HuH-7.5 (cell line): ENCODE measurements at places on chromosomes 11 and 22.

- no peak for DNase-seq
Measured at GRCh38 chr11:69928121-69928520, 108.9 kb upstream of the FGF3 start.

DNA sequence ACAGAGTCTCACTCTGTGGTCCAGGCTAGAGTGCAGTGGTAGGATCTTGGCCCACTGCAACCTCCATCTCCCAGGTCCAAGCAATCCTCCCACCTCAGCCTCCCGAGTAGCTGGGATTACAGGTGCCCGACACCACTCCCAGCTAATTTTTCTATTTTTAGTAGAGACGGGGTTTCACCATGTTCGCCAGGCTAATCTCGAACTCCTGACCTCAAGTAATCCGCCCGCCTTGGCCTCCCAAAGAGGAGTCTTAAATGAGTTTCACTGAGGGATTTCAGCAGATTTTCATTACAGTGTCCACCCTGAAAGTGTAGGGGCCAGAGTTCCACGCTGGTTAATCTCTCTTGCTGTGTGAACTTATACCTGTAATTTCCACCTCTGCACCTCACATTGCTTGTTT lies 412 bp upstream of the RPS3 start:
- DNase-seq = no peak

DNA sequence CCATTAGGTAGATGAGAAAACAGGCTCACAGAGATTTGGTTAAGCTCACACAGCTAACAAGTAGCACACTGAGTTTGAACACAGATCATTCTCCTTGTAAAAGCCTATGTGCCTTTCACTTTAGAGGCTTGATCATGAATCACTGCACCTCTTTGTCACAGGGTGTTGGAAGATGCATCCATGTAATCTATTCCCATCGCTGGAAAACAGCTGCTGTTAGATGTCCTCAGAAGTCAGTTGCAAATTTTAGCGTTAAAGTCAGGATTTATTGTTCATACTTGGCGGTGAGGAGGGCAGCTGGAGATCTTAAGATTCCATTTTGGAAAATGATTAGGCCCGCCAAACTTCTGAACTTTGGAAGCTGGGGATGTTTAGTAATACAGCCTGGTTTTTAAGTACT lies 2.6 kb downstream of the CNTF start:
- no peak for DNase-seq

- no peak for DNase-seq
Measured at GRCh38 chr11:75625991-75626888, 42.6 kb downstream of the MAP6 start.

- no peak for DNase-seq
Measured at GRCh38 chr11:70819022-70819421, 420.7 kb downstream of the CTTN start.

DNA sequence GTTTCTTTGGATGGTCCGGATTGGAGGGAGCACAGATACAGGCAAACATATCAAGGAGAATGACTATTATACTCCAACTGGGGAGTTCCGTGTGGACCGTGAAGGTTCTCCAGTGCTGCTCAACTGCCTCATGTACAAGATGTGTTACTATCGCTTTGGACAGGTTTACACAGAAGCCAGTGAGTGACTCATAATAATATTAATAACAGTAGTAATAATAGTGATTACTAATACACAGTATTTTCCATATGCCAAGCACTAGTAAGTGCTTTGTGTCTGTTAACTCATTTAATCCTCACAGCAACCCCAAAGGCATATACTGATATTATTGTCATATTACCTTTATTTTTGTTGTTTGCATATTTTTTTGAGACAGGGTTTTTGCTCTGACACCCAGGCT lies 6.6 kb upstream of the CHEK1 start:
- no peak for DNase-seq

GRCh38 chr22:40107244-40107643 lies 70.5 kb upstream of the TNRC6B start:
- DNase-seq = no peak

- no peak for DNase-seq
Measured at GRCh38 chr22:22788460-22789037, 99.1 kb upstream of the IGLL5 start.

DNA sequence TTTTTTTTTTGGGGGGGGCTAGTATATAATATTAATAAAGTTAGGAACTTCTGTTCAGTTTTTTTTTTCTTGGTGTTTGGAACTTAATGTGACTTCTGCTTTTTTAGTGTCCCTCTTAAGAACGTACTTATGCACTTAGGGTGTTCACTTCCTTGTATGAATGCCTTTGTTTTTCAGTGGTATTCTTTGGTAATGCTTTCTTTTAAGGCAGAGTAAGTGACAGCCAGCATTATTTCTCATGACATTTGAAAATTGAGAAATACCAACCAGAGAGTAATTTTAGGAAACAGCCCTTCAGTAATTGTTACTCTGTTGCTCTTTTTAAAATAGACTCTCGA lies 2.4 kb downstream of the GRK3 start:
- no peak for DNase-seq

DNA sequence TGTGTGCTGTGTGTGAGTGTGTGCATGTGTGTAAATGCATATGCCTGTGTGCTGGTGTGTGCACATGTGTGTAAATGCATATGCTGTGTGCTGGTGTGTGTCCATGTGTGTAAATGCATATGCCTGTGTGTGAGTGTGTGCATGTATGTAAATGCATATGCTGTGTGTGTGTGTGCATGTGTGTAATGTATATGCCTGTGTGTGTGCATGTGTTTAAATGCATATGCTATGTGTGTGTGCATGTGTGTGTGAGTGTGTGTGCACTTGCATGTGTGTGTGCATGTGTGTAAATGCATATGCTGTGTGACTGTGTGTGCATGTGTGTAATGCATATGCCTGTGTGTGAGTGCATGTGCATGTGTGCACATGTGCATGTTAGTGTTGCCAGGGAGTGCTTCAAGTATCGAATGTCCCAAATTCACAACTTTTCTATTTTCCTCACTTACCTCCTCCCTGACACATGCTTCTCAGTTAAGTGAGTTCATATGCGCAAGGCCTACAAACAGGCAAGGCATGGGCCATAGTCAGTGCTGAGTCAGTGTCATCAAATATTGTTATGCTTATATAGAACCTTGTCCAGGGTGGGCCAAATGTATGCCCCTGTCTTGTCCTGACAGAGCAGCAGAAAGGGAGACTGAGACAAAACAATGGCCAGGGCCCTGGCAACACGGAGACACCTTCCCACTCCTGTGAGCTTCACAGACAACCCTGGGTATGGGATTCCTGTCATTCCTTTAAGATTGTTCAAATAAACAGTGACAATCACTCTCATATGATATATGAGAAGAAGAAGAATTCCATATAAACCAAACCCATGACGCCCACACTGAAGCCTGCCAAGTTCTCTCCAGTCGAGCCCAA lies 38.6 kb downstream of the GGTLC2 start:
- DNase-seq = no peak

GRCh38 chr11:83355391-83355790 lies 69.2 kb upstream of the CCDC90B start:
- DNase-seq = no peak

DNA sequence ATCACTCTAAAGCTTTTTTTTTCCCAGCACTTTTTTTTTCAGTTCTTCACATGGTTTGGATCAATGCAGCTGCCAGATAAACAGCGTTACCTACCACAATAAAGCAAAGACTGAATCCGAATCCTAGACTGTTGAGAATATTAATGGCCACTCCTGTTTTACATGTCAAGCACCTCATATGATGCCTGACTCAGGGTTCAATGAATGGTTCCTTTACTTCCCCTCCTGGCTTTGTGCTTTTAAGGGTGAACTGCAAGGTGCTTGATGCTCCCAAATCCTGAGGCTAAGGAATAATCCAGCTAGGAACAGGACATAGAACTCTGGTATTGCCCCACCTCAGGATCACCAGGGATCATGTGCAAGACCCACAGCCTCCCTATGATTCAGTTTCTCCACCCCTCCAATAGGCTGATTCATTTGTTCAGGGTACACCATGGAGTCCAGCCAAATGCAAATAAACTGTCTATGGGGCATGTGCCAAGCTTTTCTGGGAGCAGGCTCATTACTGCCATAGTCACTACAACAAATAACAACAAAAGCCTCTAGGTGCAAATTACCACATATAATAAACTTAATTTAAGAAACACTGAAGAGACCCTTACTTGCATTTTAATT lies 104.3 kb downstream of the GAB2 start:
- DNase-seq = no peak

- DNase-seq = no peak
Measured at GRCh38 chr11:108012139-108012725, 3.5 kb downstream of the CUL5 start.

- DNase-seq = no peak
Measured at GRCh38 chr11:73185680-73186293, 32.3 kb upstream of the P2RY2 start.

- DNase-seq = no peak
Measured at GRCh38 chr11:64659417-64660144, 63.4 kb downstream of the NRXN2 start.

GRCh38 chr22:32534252-32535235 lies 59.9 kb downstream of the FBXO7 start:
- DNase-seq = peak; percentile 47

DNA sequence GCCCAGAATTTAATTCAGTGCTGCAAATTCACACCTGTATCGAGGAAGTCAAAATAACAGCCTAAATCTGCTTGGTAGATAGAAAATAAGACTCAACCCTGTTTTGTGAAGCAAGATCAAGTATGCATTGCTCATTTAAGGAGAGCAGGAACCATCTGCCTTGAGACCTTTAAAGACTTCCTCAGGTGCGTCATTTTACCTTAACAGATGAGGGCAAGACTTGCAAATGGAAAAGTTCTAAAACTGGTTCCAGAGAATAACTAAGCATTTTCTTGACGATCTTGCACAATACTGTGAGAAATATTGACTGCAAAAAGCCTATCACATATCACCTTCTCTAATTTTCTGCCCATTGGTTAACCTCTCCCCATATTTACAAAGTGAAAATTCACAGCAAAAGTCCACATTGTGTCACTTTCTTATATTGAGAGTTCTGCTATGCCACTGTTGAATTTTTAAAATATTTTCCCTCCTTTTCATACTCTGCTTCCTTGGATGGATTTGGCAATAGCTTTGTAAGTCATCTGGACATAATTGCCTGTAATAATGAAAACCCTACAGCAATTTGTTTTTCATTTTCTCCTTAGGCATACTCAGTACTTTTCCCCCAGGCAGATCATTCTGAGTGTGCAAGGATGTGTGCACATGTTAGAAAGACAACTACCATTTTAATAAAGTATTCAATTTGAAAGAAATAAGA lies 234.2 kb downstream of the AASDHPPT start:
- no peak for DNase-seq

DNA sequence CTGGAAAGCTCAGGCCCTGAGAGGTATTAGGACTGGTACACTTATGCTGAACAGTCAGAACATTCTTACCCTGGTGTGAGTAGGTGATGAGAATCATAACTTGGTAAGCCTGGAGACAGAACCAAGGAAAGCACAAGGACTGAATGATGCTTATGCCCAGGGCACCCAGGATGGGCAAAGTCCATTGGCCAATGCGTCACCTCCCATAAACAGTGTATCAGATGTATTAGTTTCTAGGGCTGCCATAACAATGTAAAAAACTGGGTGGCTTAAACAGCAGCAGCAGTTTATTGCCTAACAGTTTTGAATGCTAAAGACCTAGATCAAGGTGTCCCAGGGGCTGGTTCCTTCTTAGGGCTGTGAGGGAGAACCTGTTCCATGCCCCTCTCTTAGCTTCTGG lies 107.0 kb downstream of the FAR1 start:
- DNase-seq = no peak

- no peak for DNase-seq
Measured at GRCh38 chr11:84044706-84045105, 758.5 kb upstream of the CCDC90B start.

- DNase-seq = no peak
Measured at GRCh38 chr11:77301510-77301909, at the start of gene GDPD4. Gene GDPD4, minus strand, starts transcription at chr11:77301686. Its CDS starts 16,549 bp downstream, at chr11:77285137.

GRCh38 chr11:66749091-66749490 lies 20.1 kb upstream of the SPTBN2 start:
- DNase-seq = no peak
